Trophoblast cell (in vitro differentiated cells and primary cell): ENCODE measurements at places on chromosomes 7 and 10.

- H3K27ac ChIP-seq = no peak overlapping the region
- H3K4me1 ChIP-seq = no peaks in the 10 kb centered on the region
- H3K27me3 ChIP-seq = no peaks in the 10 kb centered on the region
- H3K36me3 ChIP-seq = peaks cover 3% of the 10 kb centered on the region
- no peak for DNase-seq
Measured at GRCh38 chr7:77563275-77563674, 26.2 kb downstream of the PTPN12 start.

- no peak overlapping the region for H3K4me3 ChIP-seq
- H3K27me3 ChIP-seq = no peaks in the 10 kb centered on the region
- no peak for DNase-seq
Measured at GRCh38 chr10:73232887-73233286, 14.2 kb downstream of the DNAJC9 start.

GRCh38 chr10:35909121-35909720 is 267.1 kb upstream of the FZD8 start:
- no peaks in the 10 kb centered on the region for H3K36me3 ChIP-seq
- H3K4me3 ChIP-seq = no peak overlapping the region
- no peaks in the 10 kb centered on the region for H3K27me3 ChIP-seq
- peak overlapping the region; percentile 77 for H3K27ac ChIP-seq

- no peak for DNase-seq
- no peaks in the 10 kb centered on the region for H3K36me3 ChIP-seq
- H3K4me1 ChIP-seq = no peaks in the 10 kb centered on the region
- H3K27ac ChIP-seq = no peak overlapping the region
- no peak overlapping the region for H3K4me3 ChIP-seq
Measured at GRCh38 chr7:45021604-45022296, 21.7 kb downstream of the CCM2 start.

- H3K4me3 ChIP-seq = no peak overlapping the region
- no peaks in the 10 kb centered on the region for H3K4me1 ChIP-seq
- peaks cover 9% of the 10 kb centered on the region for H3K36me3 ChIP-seq
- DNase-seq = no peak
- no peaks in the 10 kb centered on the region for H3K27me3 ChIP-seq
Measured at GRCh38 chr7:92228100-92228499, 17.6 kb downstream of the KRIT1 start.

DNA sequence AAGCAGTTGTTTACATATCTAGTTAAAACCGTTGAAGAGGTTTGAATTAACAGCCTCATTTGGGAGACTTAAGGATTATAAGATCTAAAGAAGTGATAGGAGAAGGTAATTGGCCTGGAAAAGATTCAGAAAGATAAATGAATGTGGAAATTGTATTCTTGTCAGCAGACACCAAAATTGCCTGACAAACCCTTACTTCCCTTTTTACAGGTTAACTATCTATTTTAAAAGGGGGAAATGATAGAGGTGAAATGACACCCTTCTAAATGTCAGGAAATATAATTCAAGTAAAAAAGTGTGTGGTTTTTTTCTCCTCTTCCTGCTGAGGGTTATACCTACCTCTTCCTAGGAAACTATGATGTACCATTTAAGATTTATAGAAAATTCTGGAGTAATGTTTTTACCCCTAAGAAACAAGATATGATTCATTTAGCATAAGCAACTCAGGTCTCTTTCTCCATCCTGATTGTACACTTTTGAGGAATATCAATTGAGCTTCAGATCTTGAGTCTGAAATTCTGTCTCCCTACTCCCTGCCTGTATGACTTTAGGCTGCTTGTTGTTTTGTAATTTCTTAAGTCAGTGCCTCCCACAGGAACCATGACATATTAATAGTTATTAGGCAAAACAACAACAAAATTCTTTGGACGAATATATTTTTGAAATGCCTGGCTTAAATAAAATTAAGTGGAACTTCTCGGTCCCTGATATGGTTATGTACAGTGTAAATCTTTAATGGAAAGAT is 250.4 kb downstream of the RNLS start:
- H3K4me1 ChIP-seq = no peaks in the 10 kb centered on the region
- no peak overlapping the region for H3K4me3 ChIP-seq
- H3K27me3 ChIP-seq = no peaks in the 10 kb centered on the region
- H3K27ac ChIP-seq = no peak overlapping the region
- no peaks in the 10 kb centered on the region for H3K36me3 ChIP-seq

GRCh38 chr10:78972160-78972946 is 96.4 kb upstream of the ZMIZ1 start:
- no peaks in the 10 kb centered on the region for H3K36me3 ChIP-seq
- peak overlapping the region; percentile 88 for H3K27ac ChIP-seq

GRCh38 chr10:89582022-89582421 is 46.6 kb upstream of the SLC16A12 start:
- H3K27ac ChIP-seq = no peak overlapping the region
- no peaks in the 10 kb centered on the region for H3K4me1 ChIP-seq
- H3K4me3 ChIP-seq = no peak overlapping the region
- DNase-seq = no peak

DNA sequence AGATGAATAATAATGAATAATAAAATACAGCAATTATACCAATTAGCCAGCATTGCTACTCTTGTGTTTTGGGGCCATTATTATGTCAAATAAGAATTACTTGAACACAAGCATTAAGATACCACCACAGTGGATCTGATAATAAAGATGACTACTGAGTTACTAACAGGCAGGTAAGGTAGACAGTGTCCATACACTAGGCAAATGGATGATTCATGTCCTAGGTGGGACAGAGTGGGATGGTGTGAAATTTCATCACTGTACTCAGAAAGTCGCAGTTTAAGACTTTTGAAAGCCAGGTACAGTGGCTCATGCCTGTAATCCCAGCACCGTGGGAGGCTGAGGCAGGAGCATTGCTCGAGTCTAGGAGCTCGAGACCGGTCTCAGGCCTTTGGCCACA is 8.7 kb upstream of the UNC5B start:
- no peaks in the 10 kb centered on the region for H3K4me1 ChIP-seq
- no peak overlapping the region for H3K4me3 ChIP-seq
- DNase-seq = no peak
- no peaks in the 10 kb centered on the region for H3K27me3 ChIP-seq
- H3K27ac ChIP-seq = no peak overlapping the region

DNA sequence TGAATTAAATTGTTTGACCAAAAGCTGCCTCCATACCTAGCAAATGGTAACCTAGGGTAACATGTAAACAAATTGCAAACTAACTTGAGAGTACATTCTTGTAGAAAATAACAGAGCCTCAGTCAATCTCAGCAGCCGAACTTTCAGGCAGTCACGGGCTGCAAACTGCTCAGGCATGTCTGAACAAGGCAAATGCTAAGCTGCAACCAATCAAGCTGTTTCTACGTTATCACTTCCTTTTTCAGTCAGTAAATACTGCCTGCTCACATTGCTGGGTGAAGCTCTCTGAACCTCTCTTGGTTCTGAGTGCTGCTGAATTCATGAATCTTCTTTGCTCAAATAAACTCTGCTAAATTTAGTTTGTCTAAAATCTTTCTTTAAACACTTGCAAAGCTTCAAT is 1212.4 kb downstream of the SORCS1 start:
- H3K4me3 ChIP-seq = no peak overlapping the region
- no peaks in the 10 kb centered on the region for H3K36me3 ChIP-seq
- H3K4me1 ChIP-seq = no peaks in the 10 kb centered on the region
- no peak overlapping the region for H3K27ac ChIP-seq

DNA sequence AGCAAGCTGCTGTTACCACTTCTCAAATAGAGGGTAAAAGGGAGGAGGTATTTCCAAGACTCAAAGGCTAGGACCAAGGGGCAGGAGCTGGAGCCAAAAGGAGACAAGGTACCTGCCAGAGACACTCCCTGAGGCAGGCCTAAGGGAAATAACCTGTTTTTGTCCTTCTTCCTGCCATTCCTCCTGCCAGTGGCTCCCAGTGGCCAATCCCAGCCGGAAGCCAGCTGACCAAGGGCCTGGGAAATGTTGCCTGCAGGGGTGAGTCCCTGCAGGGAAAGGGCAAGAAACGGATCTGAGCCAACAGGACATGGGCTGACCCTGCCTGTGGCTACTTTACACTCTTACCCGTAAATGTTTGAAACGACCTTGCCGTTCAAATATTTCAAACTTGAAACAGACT is 3.5 kb downstream of the CYTH3 start:
- H3K36me3 ChIP-seq = no peaks in the 10 kb centered on the region
- H3K4me3 ChIP-seq = no peak overlapping the region
- no peaks in the 10 kb centered on the region for H3K27me3 ChIP-seq
- no peak overlapping the region for H3K27ac ChIP-seq

GRCh38 chr7:73978661-73979563 is 49.1 kb upstream of the ELN start:
- DNase-seq = peak; percentile 85
- H3K36me3 ChIP-seq = no peaks in the 10 kb centered on the region
- no peak overlapping the region for H3K27ac ChIP-seq
- H3K27me3 ChIP-seq = no peaks in the 10 kb centered on the region
- H3K4me1 ChIP-seq = peaks cover 9% of the 10 kb centered on the region
- H3K4me3 ChIP-seq = no peak overlapping the region

DNA sequence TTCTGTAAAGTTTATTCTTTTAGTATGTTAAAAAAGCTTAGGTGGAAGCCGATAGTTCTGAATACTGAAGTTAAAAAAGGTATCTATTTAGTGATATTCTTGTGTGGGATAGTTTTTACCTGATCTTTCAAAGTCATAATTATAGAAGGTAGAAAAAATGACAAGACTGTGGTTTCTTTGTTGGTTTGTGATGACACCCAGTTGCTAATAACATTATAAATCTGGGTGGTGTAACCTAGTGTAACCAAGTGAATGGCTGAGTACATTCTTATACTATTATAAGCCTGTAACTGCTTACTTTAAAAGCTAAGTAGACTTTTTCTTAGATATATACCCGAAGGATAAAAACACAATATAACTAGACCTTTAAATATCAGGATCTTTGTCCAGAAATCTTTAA is 2.3 kb downstream of the CDK13 start:
- H3K4me1 ChIP-seq = peaks cover 3% of the 10 kb centered on the region
- DNase-seq = no peak
- no peaks in the 10 kb centered on the region for H3K36me3 ChIP-seq
- no peak overlapping the region for H3K4me3 ChIP-seq
- no peak overlapping the region for H3K27ac ChIP-seq

- no peak for DNase-seq
- no peaks in the 10 kb centered on the region for H3K36me3 ChIP-seq
- H3K27ac ChIP-seq = no peak overlapping the region
- H3K4me1 ChIP-seq = no peaks in the 10 kb centered on the region
- no peaks in the 10 kb centered on the region for H3K27me3 ChIP-seq
- H3K4me3 ChIP-seq = no peak overlapping the region
Measured at GRCh38 chr7:50983850-50984249, 201.2 kb upstream of the GRB10 start.

GRCh38 chr7:143487061-143487460 is 9.4 kb downstream of the TAS2R41 start:
- no peaks in the 10 kb centered on the region for H3K27me3 ChIP-seq
- no peak overlapping the region for H3K4me3 ChIP-seq
- DNase-seq = no peak
- no peaks in the 10 kb centered on the region for H3K36me3 ChIP-seq

DNA sequence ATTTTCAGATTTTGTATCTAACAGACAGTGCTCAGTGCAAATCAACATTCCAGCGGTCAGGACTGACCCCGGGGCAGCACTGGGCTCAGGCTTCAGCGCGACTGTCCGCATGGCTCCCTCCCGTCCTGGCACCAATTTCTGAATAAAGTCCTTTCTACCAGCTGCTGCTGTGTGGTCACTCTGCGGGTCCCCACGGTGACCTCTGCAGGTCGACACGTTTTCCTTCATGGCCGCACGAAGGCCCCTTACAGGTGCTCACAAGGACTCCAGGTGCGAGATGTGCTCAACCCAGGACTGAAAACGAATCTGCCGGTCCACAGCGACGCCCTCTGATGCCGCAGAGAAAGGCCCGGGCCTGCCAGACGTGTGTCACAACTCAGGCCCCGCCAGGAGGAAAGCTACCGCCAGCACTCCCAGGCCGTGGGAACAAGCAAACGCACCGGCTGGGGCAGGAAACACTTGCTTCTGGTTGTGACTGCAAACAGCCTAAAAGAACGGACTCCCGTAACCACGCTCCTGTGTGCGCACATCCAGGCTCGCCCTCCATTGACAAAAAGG is 3.7 kb upstream of the UTF1 start:
- no peak overlapping the region for H3K27ac ChIP-seq
- DNase-seq = no peak
- H3K27me3 ChIP-seq = peaks cover 30% of the 10 kb centered on the region
- peaks cover 4% of the 10 kb centered on the region for H3K4me1 ChIP-seq
- no peak overlapping the region for H3K4me3 ChIP-seq
- H3K36me3 ChIP-seq = no peaks in the 10 kb centered on the region

DNA sequence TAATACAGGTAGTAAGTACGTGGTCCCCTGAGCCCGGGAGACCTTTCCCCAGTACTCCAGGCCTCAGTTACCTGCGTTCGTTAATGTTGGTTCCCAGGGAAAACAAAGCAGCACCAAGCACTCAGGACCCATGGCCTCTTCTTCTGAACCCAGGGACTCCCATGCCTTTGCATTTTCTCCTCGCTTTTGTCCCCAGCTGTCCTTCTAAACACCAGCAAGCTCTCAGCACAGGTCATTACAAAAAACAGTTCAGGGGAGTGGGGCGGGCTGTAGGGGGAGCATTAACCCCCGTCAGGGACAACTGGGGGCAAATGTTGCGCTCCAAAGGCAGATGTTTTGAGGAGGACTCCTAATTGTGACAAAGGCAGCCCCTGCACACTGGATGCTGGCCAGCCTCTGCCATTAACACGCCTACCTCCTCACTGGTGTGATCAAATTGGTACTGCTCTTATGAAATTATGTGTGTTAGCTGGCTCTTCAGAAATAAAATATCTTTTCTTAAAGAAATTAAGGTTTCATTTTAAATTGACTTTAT is 80.5 kb upstream of the LRGUK start:
- no peaks in the 10 kb centered on the region for H3K27me3 ChIP-seq
- no peak overlapping the region for H3K4me3 ChIP-seq
- H3K4me1 ChIP-seq = no peaks in the 10 kb centered on the region
- DNase-seq = no peak

DNA sequence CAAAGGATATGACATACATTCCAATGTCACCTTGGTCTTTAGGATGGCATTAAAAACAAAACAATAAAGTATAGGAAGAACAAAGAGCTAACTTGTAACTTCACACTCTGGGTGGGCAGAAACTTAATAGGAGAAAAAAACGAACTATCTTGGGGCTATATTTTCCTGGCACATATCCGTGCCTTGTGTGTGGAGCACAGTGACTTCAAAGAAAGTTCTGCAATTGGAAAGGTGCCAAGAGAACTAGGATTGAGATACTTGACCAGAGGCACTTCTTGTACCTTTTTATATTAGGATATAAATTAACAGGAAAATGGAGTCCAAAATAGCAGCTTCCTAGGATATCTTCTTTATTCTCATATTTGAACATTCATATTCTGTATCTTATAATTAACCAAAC is 148.4 kb downstream of the SEMA3D start:
- DNase-seq = no peak
- no peaks in the 10 kb centered on the region for H3K36me3 ChIP-seq
- H3K4me1 ChIP-seq = no peaks in the 10 kb centered on the region
- no peak overlapping the region for H3K27ac ChIP-seq
- H3K4me3 ChIP-seq = no peak overlapping the region
